ENCODE measurements at places on chromosomes 7 and 10.

- DNase-seq = no peak
Observed at GRCh38 chr10:118405928-118406327, 63.8 kb upstream of the FAM204A start.

GRCh38 chr7:81803267-81803666, 33.4 kb upstream of the HGF start:
- DNase-seq = peak; percentile 47

GRCh38 chr10:79947787-79948424, 999 bp downstream of the SFTPD start:
- no peak for DNase-seq

- DNase-seq = no peak
Observed at GRCh38 chr7:82362129-82362706, 81.4 kb downstream of the CACNA2D1 start.

DNA sequence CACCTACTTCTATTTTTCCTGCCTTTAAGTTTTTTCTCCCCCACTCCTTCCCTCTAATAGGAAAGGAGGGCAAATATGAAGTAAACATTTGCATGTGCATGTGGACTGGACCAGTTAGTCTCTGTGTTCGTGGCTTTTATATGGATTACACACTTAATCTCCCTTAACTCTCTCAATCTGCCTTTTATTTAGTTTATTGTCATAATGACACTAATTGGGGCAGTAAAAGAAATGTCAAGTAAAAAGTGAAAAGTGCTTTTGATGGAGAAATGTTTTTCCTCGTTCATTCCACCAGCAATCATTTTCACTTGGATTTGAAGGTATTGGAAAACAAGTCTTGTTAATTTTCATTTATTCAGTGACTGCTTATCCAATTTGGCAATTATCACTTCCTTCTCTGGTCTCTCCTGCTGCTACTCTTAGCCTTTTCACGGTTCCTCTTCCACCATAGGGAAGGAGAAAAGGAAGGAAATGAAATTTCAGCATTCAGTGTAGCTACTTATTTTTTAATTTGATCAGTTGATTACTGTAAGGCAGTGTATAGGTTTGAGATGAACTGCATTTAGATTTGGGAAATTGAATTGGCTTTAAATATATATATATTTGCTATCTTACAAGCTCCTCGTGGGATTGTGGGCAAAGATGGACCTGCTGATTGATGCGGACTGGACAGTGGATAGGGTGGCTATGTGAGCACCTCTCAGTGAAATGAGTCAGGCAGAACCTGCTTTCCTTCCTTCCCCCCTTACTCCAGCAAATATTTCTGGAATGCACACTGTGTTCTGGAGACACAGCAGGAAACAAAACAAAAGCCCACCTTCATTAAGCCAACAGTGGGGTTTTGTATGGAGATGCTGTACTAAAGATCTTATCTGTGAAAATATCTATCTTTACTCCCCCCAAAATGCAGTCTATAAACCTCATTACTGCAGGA, 77.5 kb downstream of the LRRC4 start:
- no peak for DNase-seq

- DNase-seq = peak; percentile 37
Observed at GRCh38 chr10:97708976-97709946, 4.3 kb upstream of the MARVELD1 start.

DNA sequence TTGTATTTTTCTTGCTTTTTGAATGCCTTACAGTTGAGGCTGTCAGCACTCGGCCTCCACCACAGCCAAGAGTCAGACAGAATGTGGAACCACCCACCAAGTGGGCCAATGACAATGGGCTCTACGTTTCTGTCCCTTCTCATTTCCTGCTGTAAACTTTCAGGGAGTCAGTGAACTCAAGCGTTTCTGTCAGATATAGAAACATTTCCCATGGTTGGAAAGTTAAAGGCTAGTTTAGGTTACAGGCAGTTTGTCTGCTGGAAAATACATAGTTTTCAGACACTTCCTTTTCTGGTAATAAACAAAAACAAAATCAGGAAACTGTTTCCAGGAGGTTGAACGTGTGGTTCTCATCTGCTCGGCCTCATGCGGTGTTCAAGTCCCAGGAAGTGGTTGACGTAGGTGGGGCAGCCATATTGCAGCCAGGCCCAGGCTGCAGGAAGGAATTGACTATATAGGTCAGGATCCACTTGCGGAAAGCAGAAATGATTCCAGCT, 245.1 kb downstream of the CAMK1D start:
- no peak for DNase-seq

DNA sequence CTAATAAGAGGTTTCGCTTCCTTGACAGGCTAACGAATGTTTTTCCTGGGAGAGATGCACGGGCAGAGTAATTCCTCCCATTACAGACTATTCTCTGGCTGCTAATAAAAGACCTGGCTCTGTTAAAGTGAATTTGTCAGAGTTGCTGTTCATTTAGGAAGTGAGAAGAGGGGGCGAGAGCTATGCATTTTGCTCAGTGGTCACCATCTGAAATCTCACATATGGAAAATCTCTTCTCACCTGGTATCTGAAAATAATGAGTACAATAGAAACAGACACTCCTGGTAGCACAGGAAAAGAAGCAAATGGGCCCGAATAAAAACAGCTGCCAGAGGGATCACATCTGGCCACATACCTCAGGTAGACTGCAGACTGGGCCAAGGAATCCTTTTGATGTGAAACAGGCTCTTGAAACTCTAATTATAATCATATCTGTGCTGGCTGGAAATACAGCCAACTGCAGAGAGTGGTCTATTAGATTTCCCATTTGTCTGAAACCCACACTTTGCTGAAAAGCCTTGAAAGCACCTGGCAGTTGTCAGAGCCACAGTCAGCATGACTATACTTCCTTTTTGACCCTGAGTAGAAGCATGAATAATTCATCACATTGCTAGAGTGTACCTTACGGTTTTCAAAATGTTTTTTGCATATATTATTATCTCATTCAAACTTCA, 33.6 kb downstream of the AOAH start:
- peak; percentile 3 for DNase-seq

All from RPMI8226 (cell line).